ENCODE measurements at places on chromosomes 1 and 21.

DNA sequence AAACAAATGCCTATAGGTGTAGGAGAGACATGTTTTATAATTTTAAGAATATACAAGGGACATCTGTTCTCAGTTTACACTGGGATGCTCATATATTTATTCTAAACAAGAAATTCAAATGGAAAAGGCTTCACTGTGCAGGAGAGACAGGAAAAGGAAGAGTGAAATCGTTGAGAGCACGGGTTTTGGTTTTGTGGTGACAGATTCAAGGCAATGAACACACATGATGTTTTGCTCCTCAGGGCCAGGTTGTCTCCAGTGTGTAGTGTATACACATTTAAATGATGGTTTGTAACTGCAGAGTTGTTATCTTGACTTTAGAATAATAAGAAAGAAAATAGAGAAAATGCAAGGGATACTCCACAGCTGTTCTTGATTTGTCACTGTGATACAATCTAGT lies 73.7 kb downstream of the S1PR1 start:
- DNase-seq = no peak

GRCh38 chr1:41735631-41736260 lies 183.0 kb downstream of the HIVEP3 start:
- no peak for DNase-seq

- DNase-seq = no peak
Observed at GRCh38 chr1:247147781-247148180, 24.0 kb downstream of the ZNF124 start.

DNA sequence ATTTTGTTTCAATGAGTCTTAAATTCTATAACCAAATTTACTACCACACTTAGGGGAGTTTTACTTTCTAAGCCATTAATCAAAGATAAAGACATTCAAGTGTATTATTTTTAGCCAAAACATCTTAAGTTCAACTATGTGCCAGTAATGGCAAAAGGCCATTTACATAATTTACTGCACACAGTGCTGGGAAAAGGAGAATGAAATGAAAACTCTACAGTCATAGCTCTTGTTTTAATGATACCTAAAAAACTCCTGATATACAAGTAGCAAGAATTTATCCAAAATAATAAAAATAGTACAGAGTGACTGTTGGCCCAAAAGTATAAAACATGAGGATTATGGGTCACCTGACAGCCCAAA lies 42.4 kb upstream of the C1orf198 start:
- no peak for DNase-seq

DNA sequence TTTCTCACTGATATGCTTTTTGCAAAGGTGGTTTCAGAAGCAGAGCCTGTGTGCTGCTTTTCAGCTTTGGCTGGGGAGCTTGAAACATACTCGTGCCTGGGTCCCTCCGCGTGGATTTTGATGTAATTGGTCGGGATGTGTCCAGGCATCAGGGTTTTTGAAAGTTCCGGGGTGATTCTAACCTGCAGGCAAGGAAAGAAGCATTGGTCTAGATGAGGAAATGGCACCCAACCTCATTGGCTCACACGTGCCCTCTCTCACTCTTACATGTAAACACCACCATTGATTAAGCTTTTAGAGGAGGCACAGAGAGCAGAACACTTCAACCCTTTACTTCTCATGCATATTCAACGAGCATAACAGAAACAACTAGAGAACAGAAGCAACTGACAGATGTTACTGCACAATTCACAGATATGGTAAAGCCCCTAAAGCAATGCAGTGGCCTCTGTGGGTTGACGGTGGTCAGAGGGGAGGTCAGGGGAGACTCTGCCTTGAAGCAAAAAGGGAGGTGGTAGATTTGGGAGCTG lies 112.1 kb downstream of the TLR5 start:
- DNase-seq = no peak

GRCh38 chr1:155929057-155929456 lies 5.2 kb downstream of the KHDC4 start:
- DNase-seq = no peak

DNA sequence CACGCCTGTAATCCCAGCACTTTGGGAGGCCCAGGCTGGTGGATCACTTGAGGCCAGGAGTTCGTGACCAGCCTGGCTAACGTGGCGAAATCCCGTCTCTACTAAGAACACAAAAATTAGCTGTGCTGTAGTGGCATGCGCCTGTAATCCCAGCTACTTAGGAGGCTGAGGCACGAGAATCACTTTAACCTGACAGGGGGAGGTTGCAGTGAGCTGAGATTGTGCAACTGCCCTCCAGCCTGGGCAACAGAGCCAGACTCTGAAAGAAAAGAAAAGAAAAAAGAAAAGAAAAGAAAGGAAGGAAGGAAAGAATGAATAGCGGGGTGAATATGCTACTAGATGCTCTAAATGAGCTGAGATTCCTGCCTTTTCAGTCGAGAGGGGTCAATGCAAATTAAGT lies 7.1 kb downstream of the GFI1 start:
- DNase-seq = no peak

DNA sequence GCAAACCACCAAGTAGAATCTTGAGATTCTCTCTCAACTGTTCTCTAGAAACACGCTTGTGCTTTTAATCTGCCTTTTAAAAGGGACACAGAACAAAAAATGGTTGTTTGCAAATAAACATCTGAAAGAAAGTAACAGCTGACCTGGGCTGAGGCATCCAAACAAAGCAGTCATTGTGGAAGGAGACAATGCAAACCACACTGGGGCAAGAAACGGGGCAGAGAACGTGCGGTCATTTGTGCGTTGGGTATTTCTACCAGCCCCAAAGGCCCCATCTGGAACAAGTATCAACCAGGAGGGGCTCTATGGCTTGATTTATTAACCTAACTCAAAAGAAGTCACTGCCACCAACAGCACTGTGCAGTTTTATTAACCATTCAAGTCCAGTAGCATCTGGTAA lies 6.0 kb downstream of the STMN1 start:
- no peak for DNase-seq

DNA sequence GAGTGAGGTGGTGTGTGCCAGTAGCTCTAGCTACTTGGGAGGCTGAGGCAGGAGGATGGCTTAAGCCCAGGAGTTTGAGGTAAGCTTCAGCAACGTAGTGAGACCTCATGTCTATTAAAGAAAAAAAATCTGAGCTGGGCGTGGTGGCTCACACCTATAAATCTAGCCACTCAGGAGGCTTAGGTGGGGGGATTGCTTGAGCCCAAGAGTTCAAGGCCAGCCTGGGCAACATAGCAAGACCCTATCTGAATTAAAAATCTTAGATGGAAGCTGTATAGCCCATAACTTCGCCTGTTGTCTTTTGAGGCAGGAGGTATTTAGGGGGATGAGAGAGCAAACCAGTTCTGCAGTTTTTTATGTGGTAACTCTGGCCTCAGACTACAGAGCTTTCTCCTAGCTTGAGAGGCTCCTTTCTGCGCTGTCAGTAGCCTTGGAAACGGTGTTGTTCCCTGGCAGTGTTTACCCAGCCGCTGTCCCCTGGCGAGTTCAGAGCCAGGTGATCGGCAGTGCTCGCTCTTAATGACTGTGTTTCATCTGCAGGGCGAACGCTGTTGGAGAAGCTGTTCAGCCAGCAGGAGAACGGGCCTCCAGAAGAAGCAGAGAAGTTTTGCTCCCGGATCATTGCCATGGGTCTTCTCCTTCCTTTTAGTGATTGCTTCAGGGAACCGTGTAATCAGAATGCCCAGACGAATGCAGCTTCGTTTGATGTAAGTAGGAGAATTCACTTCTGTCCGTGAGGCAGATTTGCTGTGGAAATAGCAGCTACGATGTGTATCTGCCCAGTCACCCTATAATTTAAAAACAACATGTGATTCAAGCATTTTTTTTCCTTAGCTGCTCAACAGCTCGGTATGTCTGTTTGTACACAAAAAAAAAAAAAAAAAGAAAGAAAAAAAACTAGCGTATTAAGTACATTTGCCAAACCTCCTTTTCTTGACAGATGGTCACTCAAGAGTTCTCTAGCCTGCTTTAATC lies 31.2 kb downstream of the FMN2 start:
- DNase-seq = peak; percentile 85

DNA sequence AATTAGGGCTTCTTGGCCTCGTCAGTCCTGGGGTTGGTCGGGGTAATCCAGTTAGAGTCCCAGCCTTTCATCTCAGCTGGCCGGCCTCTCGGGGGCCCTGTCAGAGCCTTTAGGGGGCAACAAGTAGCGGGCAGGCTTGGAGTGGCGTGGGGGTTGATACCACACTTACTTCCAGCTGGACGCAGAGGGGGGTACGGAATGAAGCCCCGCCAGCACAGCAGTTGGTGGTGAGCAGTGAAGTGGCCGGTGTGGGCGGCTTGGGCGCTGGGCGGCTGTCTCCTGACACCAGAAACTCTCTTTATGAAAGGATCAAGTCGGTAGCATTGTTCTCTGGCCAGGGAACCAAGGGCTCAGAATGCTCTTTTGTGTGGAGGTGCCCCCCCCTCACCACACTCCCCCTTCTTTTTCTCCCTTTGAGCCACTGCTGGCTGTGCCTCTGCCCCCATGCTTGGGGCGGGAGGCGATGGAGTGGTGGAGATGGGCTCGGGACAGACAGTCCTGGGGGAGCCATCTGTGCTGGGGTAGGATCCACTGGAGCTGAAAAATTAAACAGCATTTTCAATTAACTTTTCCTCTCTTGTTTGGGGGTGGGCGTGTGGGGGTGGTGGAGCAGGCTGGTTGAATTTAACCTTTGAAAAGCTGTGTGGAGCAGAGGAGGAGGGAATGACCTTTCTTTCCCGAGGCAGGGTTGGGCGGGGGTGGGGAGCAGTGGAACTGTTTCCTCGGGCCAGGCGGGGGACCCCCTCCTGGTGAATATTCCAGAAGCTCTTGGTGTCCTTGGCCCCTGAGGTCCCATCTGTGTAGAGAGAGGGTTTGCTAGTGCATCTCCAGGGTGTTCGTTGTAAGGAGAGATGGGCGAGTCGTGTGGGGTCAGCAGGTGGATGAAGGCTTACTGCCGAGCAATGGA lies 102.7 kb downstream of the RNF220 start:
- no peak for DNase-seq

DNA sequence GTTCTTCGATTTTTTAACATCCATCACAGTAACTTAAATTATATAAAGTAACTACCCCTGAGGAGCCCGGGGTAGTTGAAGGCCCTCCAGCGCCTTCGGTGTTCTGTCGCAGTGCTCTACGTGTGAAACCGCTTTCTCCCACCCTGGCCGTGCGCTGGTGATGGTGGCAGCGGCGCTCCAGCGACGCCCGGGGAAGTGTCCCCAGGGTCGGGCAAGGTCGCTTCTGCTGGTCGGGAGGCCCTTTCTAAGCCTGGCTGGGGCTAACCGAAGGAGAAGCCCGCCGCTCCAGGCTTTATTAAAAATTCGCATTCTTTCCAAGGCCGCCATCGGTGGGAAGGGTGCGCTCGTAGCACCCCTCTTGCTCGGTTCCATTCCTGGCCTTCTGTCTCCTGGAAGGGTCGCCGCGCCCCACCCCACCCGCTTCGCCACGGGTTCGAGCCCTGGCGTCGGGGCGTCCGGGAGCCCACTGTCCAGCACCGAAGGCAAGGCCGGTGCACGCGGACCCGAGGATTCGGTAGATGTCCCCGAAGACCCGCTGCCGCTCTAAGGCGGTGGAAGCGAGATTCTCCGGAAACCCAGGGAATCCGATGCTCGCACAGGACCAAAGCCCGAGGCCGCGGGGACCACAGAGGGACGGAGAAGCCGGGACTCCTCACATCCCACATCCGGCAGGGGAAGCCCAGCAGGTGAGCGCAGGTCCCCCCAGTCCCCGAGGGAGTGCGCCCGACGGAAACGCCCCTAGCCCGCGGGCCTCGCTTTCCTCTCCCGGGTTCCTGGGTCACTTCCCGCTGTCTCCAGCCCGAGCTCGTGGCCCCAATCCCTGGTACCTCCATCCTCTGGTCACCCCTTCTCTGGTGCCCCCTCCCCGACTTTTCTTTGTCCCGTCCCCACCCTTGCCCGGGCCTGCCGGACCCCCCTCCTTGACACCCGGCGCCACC lies 685 bp upstream of the RIPPLY3 start:
- no peak for DNase-seq

GRCh38 chr1:89765774-89766173 lies 55.1 kb upstream of the LRRC8D start:
- no peak for DNase-seq

DNA sequence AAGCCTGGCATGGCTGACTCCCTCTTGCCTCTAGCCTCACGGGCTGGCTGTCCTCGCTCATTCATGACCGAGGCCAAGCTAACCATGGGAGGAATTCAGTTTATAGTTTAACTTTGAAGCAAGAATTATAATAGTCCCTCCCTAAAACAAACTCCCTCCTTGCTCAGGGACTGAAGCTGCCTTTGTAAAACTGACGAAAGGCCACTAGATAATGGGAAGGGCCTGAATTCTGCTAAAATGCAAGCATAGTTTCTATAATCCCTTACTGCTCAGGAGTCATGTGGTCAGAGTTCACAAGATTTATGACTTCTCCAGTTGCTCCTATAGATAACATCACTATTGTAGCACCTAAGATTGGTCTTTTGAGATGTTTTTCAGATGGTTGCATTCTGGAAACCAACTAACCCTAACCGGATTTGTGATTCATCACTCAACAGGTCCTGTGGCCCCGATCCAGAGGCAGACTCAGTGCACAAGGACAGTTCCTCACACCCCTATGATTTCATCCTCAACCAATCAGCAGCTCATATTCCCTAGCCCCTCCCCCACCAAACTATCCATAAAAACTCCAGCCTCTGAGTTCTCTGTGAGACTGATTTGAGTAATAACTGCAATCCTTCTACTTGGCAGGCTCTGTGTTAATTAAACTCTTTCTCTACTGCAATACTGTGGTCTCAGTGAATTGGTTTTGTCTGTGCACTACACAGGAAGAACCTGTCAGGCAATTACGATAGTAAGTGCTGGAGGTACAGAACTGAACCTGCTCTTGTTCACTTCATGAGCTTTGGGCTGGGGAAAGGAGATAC lies 26.4 kb downstream of the HHIPL2 start:
- no peak for DNase-seq

DNA sequence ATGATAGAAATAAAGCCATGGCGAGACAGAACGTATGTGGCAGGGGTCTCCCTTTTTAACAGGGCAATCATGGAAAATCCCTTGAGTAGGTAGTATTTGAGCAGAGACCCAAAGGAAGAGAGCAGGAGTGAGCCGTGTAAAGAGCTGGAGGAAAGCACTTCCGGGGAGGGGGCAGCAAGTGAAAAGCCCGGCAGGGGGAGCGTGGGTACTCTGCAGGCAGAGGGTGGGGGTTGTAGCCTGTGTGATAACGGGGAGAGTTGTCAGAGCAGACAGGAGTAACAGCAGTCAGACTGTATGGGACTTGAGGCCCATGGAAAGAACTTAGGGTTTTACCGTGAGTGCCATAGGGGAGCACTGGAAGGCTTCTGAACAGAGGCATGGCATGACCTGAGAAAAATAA lies 51.1 kb upstream of the LDLRAP1 start:
- DNase-seq = no peak

DNA sequence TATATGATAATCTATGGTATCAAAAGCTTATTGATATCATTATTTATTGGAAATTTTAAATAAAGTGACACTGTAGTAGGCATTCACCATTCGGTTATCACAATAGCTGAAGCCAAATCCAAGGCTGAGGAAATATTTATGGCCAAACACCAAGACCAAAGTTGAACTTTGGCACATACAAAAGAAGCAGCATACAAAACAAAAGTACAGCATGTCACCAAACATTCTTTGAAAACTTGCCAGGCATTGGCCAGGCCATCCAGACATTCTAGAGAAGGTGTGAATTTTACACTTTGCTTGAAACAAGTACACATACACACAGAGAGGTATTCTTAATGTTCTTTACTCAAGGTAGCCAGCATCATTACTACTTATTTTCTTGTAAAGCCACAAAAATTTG lies 544.4 kb upstream of the CXADR start:
- DNase-seq = no peak
